Ureter (tissue), 1 donor: ENCODE measurements at places on chromosomes 2 and 18. TPM values are rescaled to one million over a fixed set of nuclear protein-coding genes. Genes with fewer than 3 reads are reported as not detected.

GRCh38 chr2:45212953-45213635 lies 203.8 kb upstream of the SIX2 start:
- DNase-seq = no peak

- DNase-seq = no peak
These were observed 167.6 kb downstream of the INSIG2 start for GRCh38 chr2:118255771-118256372.

- DNase-seq = no peak
These were observed 15.2 kb downstream of the PRELID3A start for GRCh38 chr18:12422936-12423335.

GRCh38 chr18:60664736-60665135 lies 292.2 kb upstream of the MC4R start:
- DNase-seq = no peak

- DNase-seq = no peak
These were observed 22.8 kb upstream of the DLX1 start for GRCh38 chr2:172062402-172063004.

DNA sequence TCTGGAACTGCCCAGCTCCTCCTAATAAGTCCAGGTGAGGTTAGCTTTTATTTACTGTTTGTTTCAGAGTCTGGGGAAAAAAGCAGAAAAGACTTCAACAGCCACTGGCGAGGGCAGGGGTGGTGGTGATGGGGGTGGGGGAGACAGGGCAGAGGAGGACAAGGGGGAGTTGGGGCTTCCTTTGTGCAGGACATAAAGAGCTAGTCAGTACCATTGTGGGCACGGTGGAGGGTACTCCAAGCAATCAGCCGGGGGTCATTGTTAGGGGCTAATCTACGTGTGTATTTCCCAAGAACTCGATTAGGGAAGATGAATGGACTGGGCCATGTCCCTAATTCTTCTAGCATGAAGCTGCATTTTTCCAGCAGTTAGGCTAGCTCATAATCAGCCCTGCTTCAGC lies 2.8 kb upstream of the RAX start:
- DNase-seq = no peak

- no peak for DNase-seq
These were observed 114.7 kb upstream of the STON1 start for GRCh38 chr2:48414980-48415835.

GRCh38 chr2:1606421-1607235 lies 137.7 kb downstream of the PXDN start:
- no peak for DNase-seq

DNA sequence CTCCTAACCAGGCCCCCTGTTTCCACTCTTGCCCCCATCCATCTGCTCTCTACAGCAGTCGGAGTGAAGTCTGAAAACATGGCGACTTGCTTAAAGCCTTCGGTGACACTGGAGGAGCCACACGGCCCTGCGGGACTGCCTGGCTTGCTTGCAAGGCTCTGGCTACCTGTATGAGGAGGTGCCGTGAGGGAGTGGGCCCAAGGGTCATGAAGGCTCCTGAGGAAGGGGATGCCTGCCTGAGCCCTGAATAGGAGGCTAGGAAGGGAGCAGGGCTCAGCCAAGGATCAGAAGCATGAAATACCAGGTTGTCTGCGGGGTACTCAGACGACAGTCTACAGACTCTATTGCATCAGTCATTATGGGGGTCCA lies 75.4 kb downstream of the EMX1 start:
- peak; percentile 28 for DNase-seq

GRCh38 chr2:79394485-79394859 lies 118.4 kb upstream of the CTNNA2 start:
- DNase-seq = no peak

GRCh38 chr18:48675912-48676311 lies 137.1 kb downstream of the CTIF start:
- DNase-seq = no peak

The POTEI gene
- not detected for total RNA-seq

The DPP10 gene
- 1.0 TPM for total RNA-seq

The PSTPIP2 gene
- 9.9 TPM for total RNA-seq

The UGT1A1 gene
- 21.8 TPM for total RNA-seq

The DCDC2C gene
- total RNA-seq = not detected

The CD8A gene
- 10.9 TPM for total RNA-seq

The SPIRE1 gene
- total RNA-seq = 28.1 TPM

The NFATC1 gene
- total RNA-seq = 13.8 TPM
